A549 treated with Hydrocortisone at 1 μM for 4 hours (cell line): ENCODE measurements at places on chromosomes 1 and 21. TPM values are rescaled to one million over a fixed set of nuclear protein-coding genes. Genes with fewer than 3 reads are reported as not detected.

The TMEM52 gene
- 0.44 to 1.4 TPM (median 0.93 TPM) in 5 replicates for total RNA-seq

The CCDC30 gene
- 0.53 to 1.2 TPM (median 0.76 TPM) in 5 replicates for total RNA-seq

The CFAP141 gene
- total RNA-seq, result 0.40 TPM in 1 of 5 replicates, not detected in the others

The TEDDM1 gene
- not detected in 5 replicates for total RNA-seq

The MTARC1 gene
- total RNA-seq, result 7.8 to 9.6 TPM (median 8.7 TPM) in 5 replicates

The RGS8 gene
- total RNA-seq, result not detected in 5 replicates

The RAB3B gene
- 4.8 to 10.0 TPM (median 5.7 TPM) in 5 replicates for total RNA-seq

The TNFSF18 gene
- not detected in 5 replicates for total RNA-seq

The ZNF683 gene
- not detected in 5 replicates for total RNA-seq

The SLAMF1 gene
- not detected in 5 replicates for total RNA-seq

The PCNX2 gene
- total RNA-seq, result 7.8 to 9.1 TPM (median 9.0 TPM) in 5 replicates

The AADACL4 gene
- total RNA-seq, result not detected in 5 replicates

The KIF26B gene
- 0.03 to 0.08 TPM (median 0.06 TPM) in 5 replicates for total RNA-seq

The HAO2 gene
- 0.05 TPM in 1 of 5 replicates, not detected in the others for total RNA-seq
